ENCODE measurements at places on chromosomes 16 and 17.

GRCh38 chr16:67407176-67407787 lies 9.0 kb downstream of the ZDHHC1 start:
- no peak for DNase-seq

GRCh38 chr17:62911114-62911513 lies 54.9 kb upstream of the TANC2 start:
- peak; percentile 42 for DNase-seq

DNA sequence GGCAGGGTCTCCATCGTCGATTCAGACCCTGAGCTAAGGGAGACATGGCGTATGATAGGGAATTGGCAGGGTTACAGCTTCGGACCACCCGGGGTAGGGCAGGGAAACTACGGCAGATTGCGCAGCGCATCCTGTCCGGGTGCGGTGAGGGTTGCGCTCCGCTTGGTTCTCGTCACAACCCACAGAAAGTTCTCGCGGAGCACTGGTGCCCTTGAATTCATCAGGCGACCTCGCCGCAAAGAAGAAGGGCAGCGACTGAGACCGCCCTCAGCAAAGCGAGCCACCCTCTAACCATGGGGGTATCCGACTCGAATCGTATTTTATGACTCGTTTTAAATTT lies 1.2 kb downstream of the HS3ST3B1 start:
- no peak for DNase-seq

DNA sequence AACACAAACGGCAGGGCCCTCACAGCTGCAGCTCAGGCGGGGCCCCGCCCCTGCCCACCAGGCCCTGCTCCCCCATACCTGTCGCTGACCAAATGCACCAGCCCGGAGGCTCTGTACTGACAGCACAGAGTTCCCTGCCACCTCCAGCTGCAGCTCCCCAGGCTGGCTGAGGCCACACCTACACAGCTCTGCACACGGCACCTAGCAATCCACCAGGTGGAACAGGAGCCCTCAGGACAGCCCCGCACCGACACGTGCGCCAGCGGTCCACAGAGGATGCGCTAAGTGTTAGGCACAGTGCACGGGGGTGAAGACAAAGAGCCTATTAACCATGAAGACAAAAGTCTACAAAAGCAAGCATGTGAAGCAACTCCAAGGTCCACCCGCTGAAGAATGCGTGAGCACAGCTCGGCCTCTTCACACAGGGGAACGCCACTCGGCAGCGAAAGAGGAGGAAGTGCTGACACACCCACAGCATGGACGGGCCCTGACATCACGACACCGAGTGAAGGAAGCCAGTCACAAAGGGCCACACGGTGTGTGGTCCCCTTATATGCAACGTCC lies 5.4 kb downstream of the ZCCHC14 start:
- no peak for DNase-seq

GRCh38 chr17:81500047-81500446 lies 12.6 kb downstream of the ACTG1 start:
- no peak for DNase-seq

DNA sequence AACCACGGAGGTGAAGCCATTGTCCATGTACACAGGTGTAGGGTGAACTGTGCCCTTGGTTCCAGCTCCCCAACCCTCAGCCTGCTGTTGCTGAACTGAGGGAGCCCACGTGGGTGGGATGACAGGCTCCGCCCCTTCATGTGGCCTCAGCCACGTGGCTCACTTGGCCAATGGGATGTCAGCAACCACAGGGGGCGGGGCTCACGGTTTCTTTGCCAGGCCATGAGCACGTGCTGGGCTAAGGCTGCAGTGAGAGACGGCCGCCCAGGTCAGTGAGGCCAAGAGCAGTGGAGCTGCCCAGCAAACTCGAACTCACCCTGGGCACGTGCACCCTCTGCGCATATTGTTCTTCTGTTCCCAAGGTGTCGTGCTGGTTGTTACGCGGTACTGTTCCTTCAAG lies 282.6 kb downstream of the IRF8 start:
- DNase-seq = no peak

DNA sequence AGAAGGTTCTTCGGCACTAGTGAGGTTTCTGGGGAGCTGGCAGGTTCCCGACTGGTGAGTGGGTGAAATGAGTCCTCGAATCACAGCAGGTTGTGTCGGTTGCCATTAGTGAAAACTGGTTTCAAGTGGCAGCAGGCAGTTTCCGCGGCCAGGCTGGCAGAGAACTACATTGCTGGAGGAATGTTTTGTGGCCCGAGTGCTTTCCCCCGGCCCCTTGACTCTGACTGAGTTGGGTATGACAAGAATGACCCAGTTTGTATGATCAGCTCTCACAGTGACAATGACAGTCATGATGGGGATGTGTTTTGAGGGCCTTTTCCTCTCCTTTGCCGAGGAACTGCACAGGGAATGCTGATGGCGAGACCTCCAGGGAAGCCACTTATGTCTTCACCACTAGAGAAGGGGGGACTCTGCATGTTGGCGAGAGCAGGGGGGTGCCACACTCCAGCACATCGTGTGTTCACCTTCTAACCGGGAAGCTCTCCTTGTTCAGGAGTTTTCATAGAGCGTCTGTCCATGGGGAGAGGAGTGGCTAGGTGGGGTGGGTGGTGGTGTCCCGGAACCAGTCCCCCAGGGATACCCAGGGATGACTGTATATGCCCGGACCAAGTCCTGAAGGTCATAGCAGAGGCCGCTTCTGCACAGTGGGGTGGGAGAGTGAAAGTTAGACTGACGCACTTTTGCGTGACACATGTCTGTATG lies 206.0 kb upstream of the CHMP6 start:
- no peak for DNase-seq

Data from hippocampal formation (tissue), 2 donors.